ENCODE measurements at places on chromosomes 3 and 15.

- DNase-seq = no peak
Measured at GRCh38 chr3:54122324-54123002, at the start of gene CACNA2D3. CACNA2D3 (plus strand) TSS chr3:54122552.

DNA sequence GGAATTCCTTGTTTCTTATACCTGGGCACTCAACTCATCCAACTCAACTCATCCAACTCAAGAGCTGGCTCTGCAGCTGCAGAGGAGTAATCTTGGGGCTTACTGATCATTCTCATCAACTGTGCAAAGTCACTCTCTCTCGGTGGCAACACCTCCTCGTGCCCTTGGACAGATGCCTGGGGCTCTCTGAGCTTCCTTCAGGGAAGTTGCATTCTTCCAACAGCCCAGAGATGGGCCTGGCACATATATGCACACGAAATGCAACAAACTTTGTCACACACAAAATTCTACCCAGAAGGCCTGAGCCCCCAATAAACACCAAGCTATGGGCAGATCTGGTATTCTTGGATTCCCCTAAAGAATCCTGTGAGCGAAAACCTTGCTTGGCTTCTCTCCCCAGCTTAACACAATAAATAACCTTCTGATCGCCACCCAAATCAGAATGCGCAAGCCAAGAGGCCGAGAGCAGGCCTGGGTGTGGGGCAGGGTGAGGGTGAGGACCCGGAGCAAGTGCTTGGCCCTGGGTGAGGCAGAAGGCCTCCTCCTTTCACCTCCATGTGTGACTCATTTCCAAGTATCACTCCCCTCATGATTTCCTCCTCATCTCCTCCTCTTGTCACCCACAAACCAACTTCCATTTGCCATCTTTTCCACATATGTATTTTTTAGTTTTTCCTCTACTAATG is 15.4 kb downstream of the TGM5 start:
- no peak for DNase-seq

- DNase-seq = no peak
Measured at GRCh38 chr3:119600732-119601131, 3.0 kb downstream of the PLA1A start.

- DNase-seq = no peak
Measured at GRCh38 chr3:147645761-147646160, 236.6 kb downstream of the ZIC1 start.

DNA sequence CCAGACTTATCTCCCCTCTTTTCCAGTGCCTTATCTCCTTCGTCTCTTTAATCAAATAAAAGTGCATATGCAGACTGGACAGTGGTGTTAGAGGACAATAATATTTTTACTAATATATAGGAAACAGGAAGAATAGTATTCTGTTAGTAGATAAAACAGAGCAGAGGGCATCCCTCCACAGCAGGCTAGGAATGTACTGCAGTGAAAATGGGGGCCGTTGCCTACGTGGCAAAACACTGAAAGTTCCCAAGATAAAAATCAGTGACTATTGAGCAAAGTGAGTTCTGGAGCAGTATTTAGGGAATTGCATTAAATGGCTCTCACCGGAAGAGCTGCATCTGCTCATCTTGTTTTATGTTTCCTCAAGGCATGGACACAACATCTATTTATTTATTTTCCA is 435.0 kb downstream of the CNTN6 start:
- no peak for DNase-seq

DNA sequence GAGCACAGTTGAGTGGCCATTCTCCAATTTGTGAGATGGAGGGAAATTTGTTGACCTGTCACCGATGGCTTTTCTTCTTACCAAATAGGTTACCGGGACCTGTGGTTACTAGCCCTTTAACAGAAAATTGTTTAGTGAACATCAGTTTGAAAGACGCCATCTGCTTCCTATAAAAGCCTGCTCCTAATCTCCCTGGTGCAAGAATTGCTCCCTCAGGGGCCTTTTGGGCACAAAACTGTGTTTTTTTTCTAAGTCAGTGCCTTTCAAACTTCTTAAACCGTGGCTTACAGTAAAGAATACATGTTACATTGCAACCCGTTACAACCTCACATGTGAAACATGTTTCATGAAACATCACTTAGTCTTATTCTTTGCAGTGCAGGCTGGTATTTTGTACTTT is 15.0 kb downstream of the CACNA2D3 start:
- DNase-seq = no peak

DNA sequence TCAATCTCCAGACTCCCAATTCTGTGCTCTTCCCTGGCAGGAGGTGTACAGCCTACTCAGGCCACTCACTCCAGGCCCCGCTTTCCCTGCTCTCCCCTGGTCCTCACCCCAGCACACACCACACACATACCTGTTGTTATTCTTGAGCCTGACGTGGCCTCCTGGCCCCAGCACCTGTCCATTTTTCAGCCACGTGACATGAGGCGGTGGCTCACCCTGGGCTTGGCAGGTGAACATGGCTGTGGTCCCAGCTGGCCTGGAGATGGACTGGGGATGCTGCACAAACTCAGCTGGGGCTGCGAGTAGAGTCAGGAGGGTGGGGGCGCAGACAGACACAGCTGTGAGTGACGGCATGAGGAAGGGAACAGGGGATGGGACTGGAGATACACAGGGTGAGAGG is 27.3 kb downstream of the RNU5B-1 start:
- no peak for DNase-seq

DNA sequence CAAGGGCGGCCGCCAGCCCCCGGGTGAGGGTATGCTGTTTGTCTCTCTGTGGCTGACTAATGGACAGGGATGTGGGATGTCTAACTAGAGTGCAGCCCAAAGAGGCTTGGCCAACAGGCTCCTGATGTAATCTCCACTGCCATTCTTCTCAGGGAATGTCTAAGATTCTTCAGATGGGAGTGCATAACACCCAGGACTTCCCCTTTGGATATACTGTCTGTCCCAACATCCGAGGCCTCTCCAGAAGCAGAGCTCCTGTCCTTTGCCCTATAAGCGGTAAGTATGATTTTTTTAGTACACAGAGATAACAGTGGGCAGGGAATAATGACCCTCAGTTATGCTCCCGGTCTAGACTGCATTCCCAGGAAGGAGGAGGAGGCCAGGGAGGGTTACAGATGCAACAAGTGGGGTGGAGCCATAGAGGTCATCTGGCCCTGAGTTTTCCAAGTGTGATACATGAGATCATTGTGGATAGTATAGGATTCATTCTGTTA is 62.5 kb upstream of the SLCO2A1 start:
- no peak for DNase-seq

- DNase-seq = no peak
Measured at GRCh38 chr3:124230998-124231397, 239.1 kb upstream of the ROPN1 start.

DNA sequence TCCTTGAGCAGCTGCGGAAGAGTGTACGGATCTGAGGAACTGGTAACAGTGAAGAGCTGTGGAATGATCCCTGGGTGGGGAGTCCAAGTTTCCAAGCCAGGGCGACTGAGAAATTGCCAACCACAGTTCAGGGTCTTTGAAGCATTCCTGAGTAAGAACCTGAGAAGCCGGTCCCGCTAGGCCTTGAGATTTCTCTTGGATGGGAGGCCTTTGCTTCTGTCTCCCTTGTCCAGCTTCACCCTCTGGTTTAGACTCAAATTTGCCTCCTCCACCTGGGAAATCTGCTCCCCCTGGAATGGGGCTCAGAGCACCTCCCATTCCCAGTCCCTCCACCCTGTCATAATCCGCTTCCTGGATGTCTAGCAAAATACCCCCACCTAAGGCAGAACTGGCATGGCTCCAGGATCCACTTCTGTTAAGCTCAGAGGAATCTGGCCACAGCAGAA is 127.7 kb upstream of the DLG1 start:
- no peak for DNase-seq

GRCh38 chr3:113234028-113234427 is 22.7 kb downstream of the BOC start:
- DNase-seq = no peak

DNA sequence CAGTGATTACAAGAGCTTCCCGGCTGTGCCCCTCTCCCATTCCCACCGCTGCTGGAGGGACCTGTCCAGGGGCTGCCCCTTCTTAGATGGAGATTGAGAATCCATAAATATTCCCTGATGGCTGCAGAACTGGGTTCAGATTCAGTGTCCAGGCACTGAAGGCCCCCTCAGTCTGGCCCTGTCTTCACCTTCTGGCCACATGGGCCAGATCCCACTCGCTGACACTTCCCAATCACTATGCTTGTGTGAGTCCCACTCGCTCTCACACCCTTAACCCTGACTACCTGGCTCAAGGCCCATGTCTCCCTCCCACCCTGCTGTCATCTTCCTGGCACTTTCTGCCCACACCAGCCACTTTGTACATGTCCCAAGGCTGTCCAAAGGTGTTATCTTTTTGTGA is 15.5 kb upstream of the MRPS22 start:
- no peak for DNase-seq

GRCh38 chr15:31102374-31103342 is 1.1 kb upstream of the TRPM1 start:
- no peak for DNase-seq

DNA sequence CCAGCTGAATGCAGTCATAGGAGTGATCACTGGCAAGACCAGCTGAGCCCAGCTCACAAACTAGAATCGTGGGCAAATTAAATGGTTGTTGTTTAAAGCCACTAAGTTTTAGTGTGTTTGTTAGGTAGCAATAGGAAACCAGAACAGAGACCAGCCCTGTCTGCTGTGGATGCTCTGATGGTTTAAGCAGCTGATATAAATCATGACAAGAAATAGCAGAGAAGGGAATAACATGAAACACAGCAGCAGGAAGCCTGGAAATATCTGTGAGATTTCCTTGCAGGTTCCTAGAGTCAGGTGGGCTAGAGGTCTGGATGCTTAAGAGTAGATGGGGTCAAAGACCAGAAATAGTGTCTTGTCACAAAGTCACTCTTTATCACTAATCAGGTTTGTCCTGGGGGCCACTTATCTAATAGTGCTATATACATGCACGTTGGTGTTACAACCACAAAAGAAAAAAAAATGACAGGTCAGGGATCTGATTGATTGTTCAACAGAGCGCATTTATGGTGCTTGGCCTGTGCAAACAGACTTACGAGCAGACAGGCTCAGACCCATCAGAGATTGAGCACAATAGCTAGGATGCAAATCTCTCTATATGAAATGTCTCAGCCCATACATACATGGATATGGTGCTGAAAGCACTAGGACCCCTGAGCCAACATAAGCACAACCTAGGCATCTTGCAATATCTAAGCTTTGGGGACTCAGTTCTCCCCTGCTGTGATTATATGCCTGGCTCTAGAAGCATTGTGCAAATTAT is 967.7 kb downstream of the AGBL1 start:
- DNase-seq = no peak

- DNase-seq = no peak
Measured at GRCh38 chr3:63960048-63960711, 48.0 kb upstream of the SCAANT1 start.

- DNase-seq = no peak
Measured at GRCh38 chr3:172511783-172512762, 11.2 kb downstream of the TNFSF10 start.

GRCh38 chr15:88220443-88221335 is 35.9 kb downstream of the NTRK3 start:
- DNase-seq = no peak

DNA sequence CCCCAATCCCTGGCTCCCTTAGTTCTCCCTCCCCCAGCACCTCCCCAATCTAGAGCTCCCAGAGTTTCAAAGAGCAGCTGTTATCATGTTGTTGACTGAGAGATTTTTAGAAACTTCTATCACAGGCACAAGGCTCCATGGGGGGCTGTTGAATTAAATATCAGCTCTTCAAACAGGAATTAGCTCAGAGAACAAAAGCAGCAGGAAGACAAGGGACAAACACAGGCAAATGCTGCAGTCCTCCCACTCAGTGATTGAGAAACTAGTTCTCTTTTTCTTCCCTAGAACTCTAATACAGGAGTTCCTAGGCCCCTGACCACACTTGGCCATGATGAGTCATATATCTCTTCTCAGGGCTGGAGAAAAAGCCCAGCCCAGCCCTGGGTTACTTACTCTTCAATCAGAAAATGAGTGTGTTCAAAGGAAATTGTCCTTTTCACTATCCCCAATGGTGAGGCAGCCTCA is 262.1 kb downstream of the IGSF11 start:
- no peak for DNase-seq

DNA sequence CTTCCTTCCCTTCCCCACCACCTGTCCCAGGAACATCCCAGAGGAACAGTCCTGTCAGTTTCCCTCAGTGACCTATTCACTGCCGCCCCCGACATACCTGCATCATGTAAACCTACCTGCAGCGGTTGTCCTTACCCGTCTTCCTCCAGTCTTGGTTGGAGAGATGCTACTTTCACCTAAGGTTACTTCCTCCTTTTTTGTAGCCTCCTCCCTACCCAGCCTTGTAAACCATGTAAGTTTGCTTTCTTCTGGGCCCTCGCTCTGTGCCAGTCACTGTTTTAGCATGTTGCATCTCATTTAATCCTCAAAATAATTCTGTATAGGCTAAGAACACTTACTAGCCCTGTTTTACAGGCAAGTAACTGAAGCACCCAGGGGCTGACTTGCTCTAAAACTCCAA is 58.3 kb downstream of the GPR171 start:
- DNase-seq = no peak

DNA sequence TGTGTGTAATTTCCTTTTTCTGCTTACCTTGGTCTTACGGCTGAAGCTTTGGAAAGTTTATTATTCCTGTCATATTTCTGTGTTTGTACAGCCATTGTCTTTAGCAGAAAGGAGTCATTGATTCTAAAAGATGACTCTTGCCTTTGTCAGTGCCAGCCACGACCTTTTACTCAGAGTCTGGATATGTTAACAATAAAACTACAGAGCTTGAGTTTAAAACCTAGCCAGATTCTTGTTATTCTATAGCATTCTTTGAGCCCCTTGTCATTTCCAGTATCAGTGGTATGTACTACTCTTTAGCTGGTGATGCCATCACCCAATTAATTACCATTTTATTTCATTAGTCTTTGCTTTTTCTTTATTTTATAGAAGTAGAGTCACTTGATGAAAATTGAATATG is 142.4 kb downstream of the TCF12 start:
- no peak for DNase-seq

DNA sequence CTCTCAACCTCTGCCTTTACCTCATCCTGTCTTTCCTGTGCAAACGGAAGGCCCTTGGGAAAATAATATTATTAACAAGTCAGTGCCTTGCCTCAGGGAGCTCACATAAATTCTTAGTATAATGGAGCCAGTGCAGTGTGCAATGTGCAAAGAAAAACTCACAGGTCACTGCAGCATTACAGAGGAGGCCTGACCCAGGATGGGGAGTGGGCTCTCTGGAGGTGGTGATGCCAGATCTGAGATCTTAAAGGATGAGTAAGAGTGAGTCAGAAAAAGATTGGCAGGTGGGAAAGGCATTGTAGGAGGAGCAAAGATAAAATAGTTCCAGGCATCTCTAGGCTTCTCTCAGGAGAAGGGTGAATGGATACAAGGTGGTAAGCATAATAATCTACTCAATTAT is 185.6 kb upstream of the ADAMTS9 start:
- no peak for DNase-seq
